ENCODE measurements at places on chromosomes 7 and 10.

DNA sequence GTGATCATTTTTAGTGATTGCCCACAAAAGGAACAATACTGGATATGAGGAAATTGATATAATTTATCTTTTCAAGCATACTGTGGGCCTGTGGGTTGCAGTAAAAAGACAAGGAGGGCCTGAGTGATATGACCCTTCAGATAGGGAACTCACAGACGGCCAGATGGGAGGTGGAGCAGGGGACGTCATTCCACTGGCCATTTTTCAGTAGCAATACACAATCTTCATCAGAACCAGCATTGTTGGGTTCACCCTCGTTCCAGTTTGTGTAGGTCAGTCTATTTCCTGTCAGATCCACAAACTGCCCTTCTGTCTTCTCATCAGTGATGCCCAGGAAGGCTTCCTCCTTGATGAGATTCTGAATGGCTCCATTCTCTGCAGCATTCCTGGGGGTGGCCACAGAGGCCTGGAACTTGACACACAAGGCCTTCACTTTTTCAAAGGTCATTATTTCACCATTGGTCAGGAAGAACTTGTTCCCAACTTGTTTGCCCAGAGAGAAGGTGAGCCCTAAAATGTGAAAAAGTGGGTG lies 4.5 kb downstream of the MBL2 start:
- no peak for DNase-seq

- no peak for DNase-seq
These were observed 79.9 kb downstream of the GPR26 start for GRCh38 chr10:123746061-123746460.

GRCh38 chr10:48253970-48254657 lies 20.4 kb downstream of the FRMPD2 start:
- no peak for DNase-seq

DNA sequence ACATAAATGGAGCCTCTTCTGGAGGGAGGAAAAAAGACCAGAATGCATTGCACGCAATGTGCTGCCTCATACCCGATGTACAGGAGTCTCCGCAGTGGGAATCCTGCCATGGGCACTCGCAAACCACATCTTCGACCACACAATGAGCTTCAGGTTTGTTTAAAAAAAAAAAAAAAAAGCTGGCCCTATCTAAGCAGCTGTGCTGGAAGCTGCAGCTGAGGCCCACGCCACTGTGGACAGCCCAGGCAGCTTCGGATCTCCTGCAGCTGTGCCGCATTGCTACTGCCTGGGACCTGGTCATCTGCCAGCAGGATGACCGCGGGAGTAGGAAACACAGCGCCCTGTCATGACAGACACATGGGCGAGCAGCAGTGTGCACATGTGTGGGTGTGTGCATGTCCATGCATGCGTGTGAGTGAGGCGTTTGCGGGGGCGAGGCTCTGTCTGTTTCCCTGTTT lies 26.0 kb downstream of the EN2 start:
- DNase-seq: no peak

DNA sequence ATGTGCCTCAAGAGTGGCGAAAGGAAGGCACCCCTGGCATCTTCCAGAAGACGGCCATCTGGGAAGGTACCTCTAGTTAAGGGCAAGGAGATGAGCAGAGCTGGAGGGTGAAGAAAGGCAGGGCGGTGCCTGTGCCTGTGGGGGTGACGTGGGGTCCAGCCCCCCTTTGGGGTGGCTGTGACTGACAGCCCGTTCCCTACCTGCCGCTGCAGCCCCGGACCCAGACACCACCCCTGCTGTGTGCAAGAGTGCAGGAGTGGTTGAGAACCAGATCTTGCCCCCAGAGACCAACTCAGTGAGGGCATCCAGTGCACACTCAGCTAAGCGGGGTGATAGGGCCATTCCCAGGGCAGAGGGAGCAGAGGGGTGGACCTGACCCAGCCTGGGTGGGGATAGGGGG lies 4.3 kb upstream of the MUC17 start:
- DNase-seq: no peak

- DNase-seq: no peak
These were observed 292.9 kb downstream of the BMPER start for GRCh38 chr7:34198231-34198641.

- no peak for DNase-seq
These were observed 202.3 kb upstream of the ZNF32 start for GRCh38 chr10:43851030-43851429.

DNA sequence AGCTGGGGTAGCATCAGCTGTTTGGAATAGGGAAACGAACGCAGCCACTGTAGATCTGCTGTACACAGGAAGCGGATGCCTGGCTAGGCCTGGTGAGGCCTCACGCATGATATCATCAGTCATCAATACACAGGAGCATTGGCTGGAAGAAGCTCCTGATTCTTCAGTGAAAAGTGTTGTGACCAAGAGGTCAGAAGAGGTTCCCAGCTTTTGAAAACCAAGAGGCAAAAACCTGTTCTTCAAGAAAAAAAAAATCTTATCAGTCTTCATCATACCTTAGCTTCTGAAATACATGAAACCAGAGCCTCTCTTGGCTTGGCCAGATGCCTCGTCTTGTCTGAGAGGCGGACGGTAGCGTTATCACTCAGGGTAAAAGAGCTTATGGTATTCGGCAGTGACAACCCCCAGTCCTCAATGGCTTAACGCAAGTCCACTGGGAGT lies 139.3 kb upstream of the TCF7L2 start:
- DNase-seq: no peak

DNA sequence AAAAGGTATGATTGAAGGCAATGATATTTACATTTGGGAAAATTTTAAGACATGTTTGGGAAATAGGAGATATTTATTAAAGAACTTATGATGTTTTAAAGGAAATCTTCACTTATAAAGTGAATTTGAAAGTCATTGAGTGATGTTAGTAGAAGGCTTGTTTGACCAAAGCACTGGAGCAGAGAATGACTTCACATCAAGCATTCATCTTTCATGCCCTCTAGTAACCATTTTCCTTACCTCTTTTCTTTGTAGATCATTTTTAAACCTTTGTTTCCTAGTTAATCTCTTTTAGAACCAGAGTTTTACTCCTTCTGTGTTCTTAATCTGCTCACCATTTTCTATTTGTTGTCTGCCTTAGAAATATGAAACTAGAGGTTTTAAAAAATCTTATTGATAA lies 111.3 kb upstream of the FOXP2 start:
- no peak for DNase-seq

DNA sequence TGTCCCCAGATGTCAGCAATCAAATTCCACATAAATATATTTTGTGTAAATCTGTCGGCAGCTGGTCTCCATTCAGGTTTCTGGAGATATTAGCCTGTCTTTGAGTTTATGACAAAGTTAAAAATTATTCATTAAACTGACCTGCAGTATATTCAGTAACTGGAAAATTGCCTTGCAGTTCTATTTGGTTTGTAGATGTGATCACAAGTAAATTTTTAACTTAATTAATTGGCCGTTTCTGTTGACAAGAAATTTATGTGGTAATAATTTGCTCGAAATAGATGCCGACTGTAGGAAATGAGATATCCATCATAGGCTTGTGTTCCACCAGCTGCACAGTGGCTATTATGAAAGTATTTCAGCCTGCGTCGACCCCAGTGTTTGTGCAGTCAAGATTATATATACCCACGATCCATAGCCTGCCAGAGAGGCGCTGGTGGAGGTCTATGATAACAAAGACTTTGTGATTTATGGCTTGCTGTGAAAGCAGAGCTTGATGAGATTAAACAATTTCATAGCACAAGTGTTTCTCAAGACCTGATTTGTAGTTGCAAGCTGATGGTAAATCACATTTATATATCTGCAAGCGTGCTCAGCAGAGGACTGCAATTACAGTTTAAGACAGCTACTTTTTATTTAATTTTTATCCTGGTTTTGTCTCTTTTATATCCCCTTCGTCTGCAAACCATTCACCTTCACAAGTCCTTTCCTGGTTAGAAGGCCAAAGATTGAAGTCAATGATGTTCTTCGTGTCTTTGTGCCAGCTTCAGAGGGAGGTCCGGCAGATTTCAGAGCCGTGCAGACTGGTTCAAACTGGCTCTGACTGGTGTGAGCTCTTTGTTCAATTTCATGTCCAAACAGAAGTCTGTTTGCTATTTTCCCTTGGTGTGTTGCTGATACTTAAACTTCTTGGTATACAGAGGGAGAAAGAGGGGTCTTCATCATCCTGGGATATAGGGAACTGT lies 850.9 kb downstream of the LRMDA start:
- no peak for DNase-seq

GRCh38 chr7:140225562-140226249 lies 48.9 kb upstream of the KDM7A start:
- DNase-seq: no peak

DNA sequence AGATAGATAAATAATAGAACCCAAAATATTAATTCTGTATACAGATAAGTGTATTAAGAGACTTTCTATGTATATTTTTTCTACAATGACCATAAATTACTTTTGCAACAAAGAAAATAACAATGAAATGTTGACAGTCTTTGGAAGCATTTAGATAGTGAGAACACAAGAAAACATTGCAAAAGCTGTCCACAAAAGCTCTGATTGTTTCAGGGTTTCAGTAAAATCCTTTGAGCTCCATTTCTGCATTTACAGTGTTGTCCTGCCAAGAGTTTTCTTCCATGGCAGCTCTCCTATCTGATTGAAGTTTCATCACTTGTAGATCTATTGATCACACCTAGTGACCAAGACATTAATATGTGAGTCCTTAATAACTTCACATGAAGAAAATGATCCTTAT lies 321.8 kb downstream of the GPR37 start:
- no peak for DNase-seq

DNA sequence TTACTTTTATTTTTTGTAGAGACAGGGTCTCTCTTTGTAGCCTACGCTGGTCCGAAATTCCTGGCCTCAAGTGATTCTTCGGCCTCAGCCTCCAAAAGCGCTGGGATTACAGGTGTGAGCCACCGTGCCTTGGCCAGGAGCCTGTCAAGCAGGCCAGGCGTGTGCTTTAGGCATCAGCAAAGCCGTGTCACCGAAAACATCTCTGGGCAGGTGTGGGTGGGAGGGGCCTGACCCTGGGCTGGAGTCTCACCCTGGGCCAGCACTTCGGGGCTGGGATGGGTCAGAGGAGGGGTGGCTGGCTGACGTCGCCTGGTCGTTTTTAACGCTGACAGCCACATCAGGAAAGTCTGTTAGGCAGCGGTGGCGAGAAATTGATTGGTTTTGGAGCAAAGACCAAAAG lies 80.9 kb downstream of the UNCX start:
- DNase-seq: no peak

DNA sequence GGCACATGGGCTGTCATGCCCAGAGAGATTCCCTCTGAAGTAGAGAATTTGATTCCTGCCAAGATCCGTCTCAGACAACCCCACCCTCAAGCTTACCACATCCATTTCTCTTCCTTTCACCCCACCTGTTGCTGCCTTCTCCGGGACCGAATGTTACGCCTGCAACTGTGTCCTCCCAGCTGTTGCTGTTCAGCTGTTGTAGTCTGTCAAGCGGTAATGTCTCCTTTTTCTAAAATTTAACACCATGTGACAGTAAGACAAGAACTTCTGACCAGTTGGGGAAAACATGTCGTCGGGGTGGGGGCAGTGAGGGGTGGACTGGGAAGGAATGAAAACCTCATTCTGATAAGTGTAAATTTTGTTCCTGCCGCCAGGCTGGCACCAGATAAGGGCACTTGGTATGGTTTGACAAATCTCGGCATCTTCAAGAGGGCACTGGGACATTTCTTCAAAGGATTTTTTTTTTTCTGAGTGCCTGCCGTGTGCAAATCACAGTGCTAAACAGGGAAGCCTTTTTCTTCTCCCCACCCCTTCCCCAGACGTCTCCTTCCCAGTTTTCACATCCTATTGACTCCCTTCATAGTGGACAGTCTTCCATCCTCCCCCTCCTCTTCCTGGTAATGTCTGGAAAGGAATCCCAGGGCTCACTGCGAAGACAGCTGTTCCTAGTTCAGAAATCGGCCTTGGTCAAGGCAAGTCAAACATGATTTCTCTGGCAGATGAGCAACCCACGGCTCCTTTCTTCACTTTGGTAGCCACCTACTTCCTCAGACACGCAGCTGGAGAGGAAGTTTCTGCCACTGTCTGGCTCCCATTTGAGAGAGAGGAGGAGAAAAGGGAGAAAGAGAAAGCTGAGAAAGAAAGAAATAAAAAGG lies 5.0 kb upstream of the CELF2 start:
- DNase-seq: peak; percentile 32

- DNase-seq: no peak
These were observed 142.0 kb downstream of the SRPK2 start for GRCh38 chr7:105246679-105247078.

- DNase-seq: no peak
These were observed 132.6 kb downstream of the USP6NL start for GRCh38 chr10:11478807-11479206.

DNA sequence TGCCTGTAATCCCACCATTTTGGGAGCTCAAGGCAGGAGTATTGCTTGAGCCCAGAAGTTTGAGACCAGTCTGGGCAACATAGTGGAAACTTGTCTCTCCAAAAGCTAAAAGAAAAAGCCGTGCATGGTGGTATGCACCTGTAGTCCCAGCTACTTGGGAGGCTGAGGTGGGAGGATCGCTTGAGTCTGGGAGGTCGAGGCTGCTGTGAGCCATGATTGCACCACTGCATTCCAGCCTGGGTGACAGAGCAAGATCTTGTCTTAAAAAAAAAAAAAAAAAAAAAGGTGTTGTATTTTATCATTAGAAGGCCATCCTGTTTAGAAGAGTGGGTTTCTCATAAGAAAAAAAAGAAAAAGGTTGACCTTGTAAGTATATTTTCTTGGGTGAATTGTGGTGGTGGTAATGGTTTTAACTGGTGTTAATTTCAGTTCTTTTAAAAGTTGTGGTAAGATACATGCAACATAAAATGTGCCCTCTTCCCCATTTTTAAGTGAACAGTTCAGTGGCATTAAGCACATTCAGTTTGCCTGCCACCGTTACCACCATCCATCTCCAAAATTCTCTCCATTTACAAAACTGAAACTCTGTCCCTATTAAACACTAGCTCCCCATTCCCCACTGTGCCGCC lies 34.7 kb downstream of the GRIFIN start:
- DNase-seq: peak; percentile 15

DNA sequence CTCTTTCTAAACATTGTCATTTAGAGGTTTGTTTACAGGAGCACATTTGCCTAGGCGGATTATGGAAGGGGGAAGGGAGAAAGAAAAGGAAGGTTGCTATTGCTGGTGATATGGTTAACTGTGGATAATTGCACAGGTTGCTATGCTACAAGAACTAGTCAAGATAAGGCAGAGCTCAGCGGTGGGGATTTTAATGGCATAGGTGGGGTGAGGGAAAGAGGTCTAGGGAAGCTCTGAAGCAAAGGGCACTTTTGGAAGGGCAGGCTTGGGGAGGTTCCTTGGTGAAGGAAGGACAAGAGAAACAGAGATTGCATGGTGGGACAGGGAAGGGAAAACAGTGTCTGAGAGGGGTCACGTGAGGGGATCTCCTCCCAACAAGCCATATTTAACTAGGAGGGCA lies 19.5 kb downstream of the HYAL4 start:
- DNase-seq: no peak

GRCh38 chr7:51827631-51828030 lies 511.0 kb upstream of the COBL start:
- no peak for DNase-seq

- DNase-seq: no peak
These were observed 180.0 kb downstream of the TNS3 start for GRCh38 chr7:47401611-47402570.

GRCh38 chr10:69988094-69988493 lies 64.6 kb upstream of the MACROH2A2 start:
- DNase-seq: no peak

Data from KBM-7 (cell line).